Dermis microvascular lymphatic vessel endothelial cell (primary cell): ENCODE measurements at places on chromosomes 16 and 17. TPM values are rescaled to one million over a fixed set of nuclear protein-coding genes. Genes with fewer than 3 reads are reported as not detected.

TP53TG3B gene
- not detected in 2 replicates for total RNA-seq

RASL10B gene
- total RNA-seq, result under 0.01 and 0.13 TPM in 2 replicates

TLCD1 gene
- 0.89 and 1.5 TPM in 2 replicates for total RNA-seq

SLC5A2 gene
- not detected in 2 replicates for total RNA-seq

ASPSCR1 gene
- 22.0 and 23.4 TPM in 2 replicates for total RNA-seq

FOXJ1 gene
- total RNA-seq, result not detected in 2 replicates

KRT32 gene
- not detected in 2 replicates for total RNA-seq

HS3ST2 gene
- total RNA-seq, result 0.13 TPM in 1 of 2 replicates, not detected in the other

NECAB2 gene
- not detected in 2 replicates for total RNA-seq

HSPB9 gene
- under 0.01 TPM in 1 of 2 replicates, not detected in the other for total RNA-seq

BCAR1 gene
- 78.3 and 141 TPM in 2 replicates for total RNA-seq

SGCA gene
- total RNA-seq, result not detected in 2 replicates

APOH gene
- total RNA-seq, result not detected in 2 replicates

AGRP gene
- not detected in 2 replicates for total RNA-seq

SOST gene
- not detected in 2 replicates for total RNA-seq

ZG16B gene
- total RNA-seq, result 0.13 TPM in 1 of 2 replicates, not detected in the other

SLC2A4 gene
- 0.76 and 0.90 TPM in 2 replicates for total RNA-seq

SRCIN1 gene
- total RNA-seq, result under 0.01 TPM in 2 replicates

OR2C1 gene
- total RNA-seq, result under 0.01 TPM in 1 of 2 replicates, not detected in the other

WNT9B gene
- total RNA-seq, result not detected in 2 replicates

PPL gene
- total RNA-seq, result 3.2 and 4.7 TPM in 2 replicates

CCDC102A gene
- total RNA-seq, result 8.9 and 11.6 TPM in 2 replicates

KRT33B gene
- not detected in 2 replicates for total RNA-seq

SCIMP gene
- not detected in 2 replicates for total RNA-seq

CEP295NL gene
- 0.64 and 2.3 TPM in 2 replicates for total RNA-seq

GP2 gene
- total RNA-seq, result not detected in 2 replicates

NPB gene
- total RNA-seq, result 0.13 TPM in 1 of 2 replicates, not detected in the other
